ENCODE measurements at places on chromosomes 3 and 15. TPM values are rescaled to one million over a fixed set of nuclear protein-coding genes. Genes with fewer than 3 reads are reported as not detected.

The RASGRP1 gene
- 6.2 TPM for total RNA-seq

The CNTN3 gene
- 0.96 TPM for total RNA-seq

The PLIN1 gene
- total RNA-seq, result under 0.01 TPM

The CASR gene
- total RNA-seq, result not detected

The SPINK8 gene
- not detected for total RNA-seq

The MORC1 gene
- total RNA-seq, result not detected

The BCL2A1 gene
- under 0.01 TPM for total RNA-seq

The CCRL2 gene
- total RNA-seq, result 0.19 TPM

The DPPA2 gene
- total RNA-seq, result not detected

Data from regular cardiac myocyte (primary cell).